ENCODE measurements at places on chromosomes 3 and 15.

GRCh38 chr3:86245360-86245759 is 745.6 kb downstream of the VGLL3 start:
- no peak for DNase-seq

DNA sequence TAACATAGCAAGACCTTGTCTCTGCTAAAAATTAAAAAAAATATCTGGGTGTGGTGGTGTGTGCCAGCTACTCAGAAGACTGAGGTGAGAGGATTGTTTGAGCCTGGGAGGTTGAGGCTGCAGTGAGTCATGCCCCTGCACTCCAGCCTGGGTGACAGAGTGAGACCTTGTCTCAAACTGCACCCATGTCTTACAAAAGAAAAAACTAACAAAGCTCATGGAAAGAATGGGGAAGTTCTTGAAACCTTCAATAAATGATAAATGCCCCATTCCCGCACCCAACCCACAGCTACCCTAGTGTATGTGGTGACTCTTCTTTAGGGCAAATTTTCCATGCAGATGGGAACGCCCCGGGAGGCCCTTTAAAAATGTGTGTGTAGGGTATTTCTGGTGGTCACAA is 28.3 kb downstream of the RPLP1 start:
- DNase-seq = no peak

DNA sequence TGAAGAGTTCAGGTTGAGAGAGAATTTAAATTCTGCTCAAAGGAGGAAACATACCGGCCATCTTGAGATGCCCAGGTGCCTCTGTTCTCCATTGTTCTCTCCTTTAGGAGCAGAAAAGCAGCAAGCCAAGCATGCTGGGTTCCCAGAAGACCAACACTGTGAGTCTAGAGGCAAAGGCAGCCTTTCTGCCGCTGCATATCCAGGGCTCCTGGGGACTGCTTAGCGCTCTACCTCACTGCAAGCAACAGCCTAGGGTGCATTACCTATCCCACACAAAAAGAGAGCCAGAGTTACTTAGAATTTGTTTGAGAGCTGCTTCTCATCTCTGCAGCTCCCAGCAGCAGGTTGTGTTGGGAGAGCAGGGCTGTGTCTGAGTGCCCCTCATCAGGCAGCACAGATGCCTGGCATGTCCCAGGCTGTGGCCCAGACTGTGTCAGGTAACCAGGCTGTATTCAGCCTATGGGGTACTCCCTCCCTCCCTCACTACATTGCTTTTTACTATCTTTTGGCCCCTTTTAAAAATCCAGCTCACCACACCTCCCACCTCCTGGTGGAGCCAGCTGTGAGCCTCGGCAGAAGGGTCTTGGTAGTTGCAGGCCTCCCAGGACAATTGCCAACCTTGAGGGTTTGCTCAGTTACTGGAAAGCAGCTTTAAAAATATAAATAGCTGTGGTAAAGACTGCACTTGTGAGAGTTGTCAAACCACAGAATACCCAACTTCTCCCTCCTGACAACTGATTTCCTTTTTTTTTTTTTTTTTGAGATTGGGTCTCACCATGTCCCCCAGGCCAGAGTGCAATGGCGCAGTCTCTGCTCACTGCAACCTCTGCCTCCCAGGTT is 30.2 kb downstream of the BCL2L10 start:
- DNase-seq = no peak

DNA sequence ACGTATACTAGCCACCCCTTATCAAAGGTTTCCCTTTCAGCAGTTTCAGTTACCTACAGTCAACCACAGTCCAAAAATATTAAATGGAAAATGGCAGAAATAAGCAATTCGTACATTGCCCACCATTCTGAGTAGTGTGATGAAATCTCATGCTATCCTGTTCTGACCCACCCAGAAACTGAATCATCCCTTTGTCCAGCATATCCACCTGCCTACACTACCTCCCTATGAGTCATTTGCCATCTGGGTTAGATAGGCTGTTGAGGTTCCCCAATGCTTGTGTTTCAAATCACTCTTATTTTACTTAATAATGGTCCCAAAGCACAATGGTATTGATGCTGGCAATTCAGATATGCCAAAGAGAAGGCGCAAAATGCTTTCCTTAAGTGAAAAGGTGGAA is 15.3 kb upstream of the PHC3 start:
- DNase-seq = no peak

GRCh38 chr3:49076646-49077045 is 17.2 kb downstream of the QRICH1 start:
- DNase-seq = no peak

DNA sequence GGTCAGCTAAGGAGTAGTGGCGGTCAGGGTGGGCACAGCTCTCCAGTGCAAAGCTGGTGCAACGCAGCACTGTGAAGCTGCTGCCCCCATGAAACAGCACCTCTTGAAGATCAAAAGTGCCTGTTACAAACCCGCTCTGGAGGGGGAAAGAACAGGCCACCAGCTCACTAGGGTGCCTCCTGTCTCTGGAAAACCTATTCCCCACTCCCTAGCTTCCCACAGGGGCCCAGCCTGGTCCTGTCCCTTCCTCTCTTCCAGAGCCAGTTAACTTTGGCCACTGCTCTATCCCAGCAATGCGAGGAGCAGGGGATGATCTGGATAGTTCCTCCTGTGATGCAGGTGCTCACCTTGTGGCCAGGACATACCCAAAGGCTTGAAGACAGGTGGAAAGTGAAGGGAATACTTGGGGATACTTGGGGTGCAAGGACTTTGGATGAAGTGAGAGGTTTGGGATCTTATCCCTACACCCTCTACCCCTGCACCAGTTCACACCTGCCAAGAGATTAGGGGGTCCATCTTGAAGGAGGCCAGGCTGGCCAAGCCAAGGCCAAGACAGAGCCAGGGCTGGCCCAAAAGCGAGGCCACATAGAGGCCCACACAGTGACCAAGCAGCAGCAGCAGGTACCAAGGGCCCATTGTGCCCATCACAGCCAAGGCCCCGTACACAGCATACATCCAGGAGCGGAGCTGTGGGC is 4.2 kb downstream of the HHATL start:
- no peak for DNase-seq

- no peak for DNase-seq
These were observed 4.4 kb upstream of the ATP13A4 start for GRCh38 chr3:193559100-193559499.

- DNase-seq = no peak
These were observed 110.1 kb upstream of the TPM1 start for GRCh38 chr15:62932436-62932835.

- no peak for DNase-seq
These were observed 418.7 kb upstream of the SGO1 start for GRCh38 chr3:20604659-20605058.

- no peak for DNase-seq
These were observed 50.3 kb downstream of the SHQ1 start for GRCh38 chr3:72797773-72798543.

DNA sequence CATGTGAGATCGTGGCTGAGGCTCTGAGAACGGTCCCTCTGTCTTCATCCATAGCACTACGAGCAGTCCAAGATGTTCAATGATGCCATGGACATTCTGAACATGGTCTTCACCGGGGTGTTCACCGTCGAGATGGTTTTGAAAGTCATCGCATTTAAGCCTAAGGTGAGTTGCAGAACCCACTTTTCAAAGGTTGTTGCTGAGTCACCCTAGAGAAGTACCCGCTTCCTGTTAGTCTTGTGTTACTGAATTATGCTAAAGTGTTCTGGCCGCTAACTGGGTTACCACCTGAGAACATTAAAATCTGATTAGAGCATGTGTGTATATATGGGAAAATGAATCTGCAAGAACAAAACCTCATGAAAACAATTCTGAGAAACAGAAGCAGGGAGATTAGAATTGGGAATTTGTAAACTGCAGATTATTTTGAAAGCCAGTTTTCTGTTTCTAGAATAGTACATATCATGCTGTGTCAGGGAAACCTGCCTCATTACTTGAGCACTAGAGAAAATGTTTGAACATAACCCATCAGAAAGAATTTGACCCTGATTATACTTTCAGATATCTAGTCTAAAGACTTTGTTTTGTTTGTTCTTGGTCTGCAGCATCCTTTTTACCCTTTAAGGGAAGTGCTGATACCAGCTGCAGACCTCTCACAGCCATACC is 92.6 kb downstream of the CHDH start:
- no peak for DNase-seq

GRCh38 chr3:67030785-67031740 is 33.0 kb downstream of the KBTBD8 start:
- no peak for DNase-seq

DNA sequence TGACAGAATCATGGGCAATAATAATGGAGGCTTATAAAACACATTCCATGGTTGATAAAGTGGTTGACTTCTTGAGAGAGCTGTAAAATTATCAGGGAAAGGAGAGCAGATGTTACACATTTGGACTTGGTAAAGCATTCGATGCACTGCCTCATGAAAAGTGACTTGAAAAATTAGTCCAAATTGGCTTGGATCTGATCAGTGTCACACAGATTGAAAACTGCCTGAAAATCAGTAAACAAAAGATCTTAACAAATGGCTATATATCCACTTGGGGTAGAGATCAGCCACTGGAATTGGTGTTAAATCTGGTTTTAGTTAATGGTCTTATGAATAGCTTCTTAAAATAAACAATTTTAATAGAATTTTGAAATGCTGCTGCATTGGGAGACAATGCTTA is 20.3 kb downstream of the SHOX2 start:
- no peak for DNase-seq

DNA sequence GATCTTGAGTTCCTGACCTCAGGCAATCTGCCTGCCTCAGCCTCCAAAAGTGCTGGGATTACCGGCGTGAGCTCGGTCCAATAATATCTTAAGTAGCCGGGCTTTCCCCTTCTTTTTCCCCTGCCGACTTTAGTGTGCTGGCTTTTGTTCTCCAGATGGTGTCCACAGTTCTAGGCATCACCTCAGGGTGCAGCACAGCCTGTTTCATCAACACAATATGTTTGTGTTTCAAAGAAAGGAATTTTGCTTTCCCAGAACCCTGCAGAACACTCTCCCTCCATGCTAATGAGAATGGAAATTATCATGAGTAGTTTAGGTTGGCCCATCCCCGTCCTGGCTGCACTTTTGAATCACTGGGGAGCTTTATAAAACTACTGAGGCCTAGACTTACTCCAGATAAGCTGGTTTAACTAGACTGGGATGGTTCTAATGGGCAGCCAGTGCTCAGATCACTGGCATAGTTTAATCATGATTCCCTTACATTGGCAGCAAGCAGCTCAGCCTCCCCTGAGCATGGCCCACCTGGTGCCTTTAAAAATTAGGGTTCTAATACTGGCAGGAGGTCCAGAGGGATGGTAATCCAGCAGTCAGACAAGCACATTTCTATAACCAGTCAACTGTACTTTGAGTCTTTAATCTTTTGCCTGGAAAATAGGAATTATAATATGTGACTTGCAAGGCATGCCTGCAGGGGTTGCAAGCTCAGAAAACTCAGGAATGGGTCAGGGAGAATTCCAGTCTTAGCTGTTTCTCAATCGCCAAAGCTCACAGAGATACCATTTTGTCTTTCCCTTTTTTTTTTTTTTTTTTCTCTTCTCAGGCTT is 127.6 kb upstream of the RASGRP1 start:
- DNase-seq = no peak

DNA sequence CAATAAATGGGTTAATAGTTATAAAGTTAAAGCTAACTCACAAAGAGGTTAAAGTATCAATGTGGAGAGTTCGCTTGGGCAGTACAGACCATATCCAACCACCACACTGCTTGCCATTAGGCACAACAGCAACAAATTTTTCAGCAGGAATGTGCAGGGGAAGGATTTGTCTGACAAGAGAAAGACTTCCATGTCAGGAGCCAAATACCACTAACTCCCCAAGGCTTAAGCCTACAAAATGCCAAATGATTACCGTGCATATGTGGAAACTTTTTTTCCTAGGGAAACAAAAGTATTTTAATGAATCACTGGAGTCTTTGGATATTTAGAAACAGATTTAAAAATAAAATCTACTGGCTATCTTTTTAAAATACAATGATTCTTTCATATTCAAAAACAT is 8.1 kb downstream of the VGLL3 start:
- no peak for DNase-seq

- no peak for DNase-seq
These were observed 22.3 kb upstream of the MUSTN1 start for GRCh38 chr3:52857133-52857532.

GRCh38 chr3:196708467-196708866 is 3.6 kb downstream of the CEP19 start:
- no peak for DNase-seq

DNA sequence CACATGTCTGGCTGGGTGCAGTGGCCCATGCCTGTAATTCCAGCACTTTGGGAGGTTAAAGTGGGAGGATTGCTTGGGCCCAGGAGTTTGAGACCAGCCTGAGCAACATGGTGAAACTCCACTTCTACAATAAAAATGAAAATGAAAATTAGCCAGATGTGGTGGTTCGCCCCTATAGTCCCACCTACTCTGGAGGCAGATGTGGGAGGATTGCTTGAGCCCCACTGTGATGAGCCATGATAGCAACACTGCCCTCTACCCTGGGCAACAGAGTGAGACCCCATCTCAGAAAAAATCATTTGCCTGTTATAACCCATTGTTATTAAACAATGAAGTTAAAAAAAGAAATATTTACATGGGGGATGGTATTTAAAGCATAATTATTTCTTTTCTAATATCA is 240.1 kb upstream of the ZPLD1 start:
- DNase-seq = no peak

GRCh38 chr3:95733336-95733735 is 1081.1 kb upstream of the EPHA6 start:
- no peak for DNase-seq
